ENCODE measurements at places on chromosomes 16 and 17.

GRCh38 chr16:8199390-8199789, 390.9 kb downstream of the TMEM114 start:
- no peak for DNase-seq

DNA sequence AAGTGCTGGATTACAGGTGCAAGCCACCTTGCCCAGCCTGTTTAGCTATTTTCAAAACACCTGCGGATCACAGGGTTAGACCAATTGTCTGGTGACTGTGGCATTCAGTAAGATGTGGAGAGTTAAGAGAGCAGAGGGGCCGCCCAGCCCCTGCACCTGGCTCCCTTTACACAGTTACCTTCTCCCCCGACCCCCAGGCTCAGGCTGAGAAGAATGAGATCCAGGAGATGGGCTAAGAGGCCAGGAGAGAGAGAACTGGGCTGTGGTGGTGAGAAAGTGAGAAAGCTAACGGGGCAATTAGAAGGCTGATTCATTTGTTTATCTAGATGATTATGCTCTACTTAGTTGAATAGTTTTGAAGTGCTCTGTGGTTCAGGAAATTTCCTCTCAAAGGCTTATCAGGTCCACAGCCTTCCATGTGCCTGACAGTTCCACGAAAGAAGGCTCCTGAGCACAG, 67.8 kb upstream of the AXIN2 start:
- DNase-seq: no peak

DNA sequence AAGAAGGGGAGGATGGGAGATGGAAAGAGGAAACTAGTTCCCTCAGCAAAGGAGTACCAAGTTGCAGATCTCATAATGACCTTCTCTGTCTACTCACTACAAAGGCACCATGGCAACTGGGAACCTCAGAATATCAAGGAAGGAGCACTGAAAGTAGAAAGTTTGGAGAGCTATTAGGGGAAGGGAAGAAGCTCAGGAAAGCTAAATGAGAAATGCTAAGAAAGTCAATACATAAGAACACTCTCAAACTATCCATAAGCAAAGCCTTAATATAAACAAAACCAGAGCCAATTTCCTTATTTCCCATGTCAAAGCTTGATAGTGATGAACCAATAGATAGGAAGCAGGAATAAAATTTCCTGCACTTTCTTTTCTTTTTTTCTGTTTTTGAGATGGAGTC, 57.9 kb upstream of the C17orf78 start:
- DNase-seq: no peak

- DNase-seq: peak; percentile 35
Measured at GRCh38 chr16:14289692-14290340, 218.7 kb downstream of the MRTFB start.

GRCh38 chr17:60231691-60232090, 81.9 kb downstream of the CA4 start:
- peak; percentile 10 for DNase-seq

DNA sequence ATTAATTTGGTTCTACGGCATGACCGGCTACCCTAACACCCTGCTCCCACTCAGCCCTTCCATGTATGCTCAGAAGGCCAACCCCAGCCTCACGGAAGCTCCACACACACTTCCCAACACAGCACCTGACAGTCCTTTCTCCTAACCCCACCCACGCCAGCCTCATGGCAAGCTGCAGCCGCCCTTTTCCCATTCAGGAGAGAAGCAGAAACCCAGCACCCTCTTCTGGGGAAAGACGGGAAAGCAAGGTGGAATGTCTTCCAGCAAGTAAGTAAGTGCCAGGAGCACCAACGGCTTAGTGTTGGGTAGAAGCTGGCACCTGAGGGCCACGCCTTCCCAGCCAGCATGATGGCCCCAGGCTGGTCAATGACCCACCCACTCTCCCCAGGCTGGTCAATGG, 32.1 kb downstream of the ABR start:
- DNase-seq: no peak

DNA sequence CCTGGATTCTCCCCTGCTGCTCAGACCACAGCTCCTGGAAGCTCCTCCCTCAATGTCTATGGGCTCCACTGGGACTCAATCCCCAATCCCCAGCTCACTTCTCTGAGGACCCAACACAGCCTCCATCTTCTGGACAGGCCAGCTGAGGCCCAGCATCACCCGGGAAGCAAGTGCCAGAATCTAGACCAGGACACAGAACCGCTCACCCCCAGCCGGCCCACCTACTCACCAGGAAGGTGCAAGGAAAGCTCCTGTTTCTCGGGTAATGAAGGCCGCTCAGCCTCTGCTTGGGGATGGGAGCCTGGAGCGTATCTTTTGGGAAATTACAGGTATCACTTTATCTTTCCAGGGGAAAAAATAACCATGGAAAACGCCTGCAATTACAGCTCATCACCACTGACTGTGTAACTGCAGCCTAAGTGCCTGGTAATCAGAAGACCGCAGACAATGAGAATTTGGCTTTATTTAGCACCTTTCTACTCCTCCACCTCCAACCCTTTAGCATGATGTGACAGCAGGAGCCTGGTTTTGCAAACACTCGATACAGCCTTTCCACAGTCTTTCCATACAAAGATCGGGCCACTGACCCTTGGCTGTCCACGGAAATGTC, 49.6 kb upstream of the RPL38 start:
- DNase-seq: no peak

- no peak for DNase-seq
Measured at GRCh38 chr16:19968891-19969683, 84.4 kb upstream of the GPRC5B start.

DNA sequence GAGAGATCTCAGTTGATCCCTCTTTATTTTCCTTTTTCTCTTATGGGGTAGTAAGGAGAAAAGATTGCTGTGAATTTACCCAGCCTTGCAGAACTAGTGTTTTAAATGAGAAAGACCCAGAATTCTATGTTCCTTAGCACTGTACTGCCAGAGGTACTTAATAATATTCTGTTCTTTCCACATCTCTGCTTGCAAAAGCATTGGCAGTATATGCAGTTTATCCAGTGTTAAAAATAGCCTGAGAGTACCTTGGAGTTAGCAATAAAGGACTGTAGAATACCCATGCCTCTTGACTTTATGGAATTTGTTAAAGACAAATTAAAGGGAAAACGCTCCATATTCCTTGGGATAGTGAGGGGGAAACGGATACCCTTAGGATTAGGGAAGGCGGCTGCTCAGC, 11.9 kb downstream of the SLC7A6 start:
- DNase-seq: no peak

GRCh38 chr16:57592591-57593003, 35.8 kb upstream of the ADGRG1 start:
- DNase-seq: peak; percentile 29

- no peak for DNase-seq
Measured at GRCh38 chr16:64865069-64865696, 256.7 kb downstream of the CDH11 start.

DNA sequence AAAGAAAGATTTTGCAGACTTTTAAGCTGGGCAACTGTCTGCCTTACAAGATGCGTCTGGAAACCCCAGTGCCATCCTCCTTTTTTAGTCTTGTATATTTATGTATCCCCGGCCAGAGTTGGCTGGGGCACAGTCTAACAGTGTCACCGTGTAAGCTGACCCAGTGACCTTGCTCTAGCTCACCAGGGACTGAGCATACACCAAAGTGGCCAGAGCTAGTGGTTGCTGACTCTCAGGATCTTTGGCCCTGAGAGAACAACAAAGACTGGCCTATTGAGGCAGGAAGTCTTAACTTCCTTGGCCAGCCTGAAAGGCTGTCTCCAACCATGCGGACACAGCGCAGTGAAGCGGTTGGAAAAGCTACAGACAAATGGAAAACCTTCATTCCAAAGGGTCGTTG, 745.2 kb downstream of the WWOX start:
- no peak for DNase-seq

- DNase-seq: no peak
Measured at GRCh38 chr17:81117672-81118198, 47.6 kb upstream of the PVALEF start.

DNA sequence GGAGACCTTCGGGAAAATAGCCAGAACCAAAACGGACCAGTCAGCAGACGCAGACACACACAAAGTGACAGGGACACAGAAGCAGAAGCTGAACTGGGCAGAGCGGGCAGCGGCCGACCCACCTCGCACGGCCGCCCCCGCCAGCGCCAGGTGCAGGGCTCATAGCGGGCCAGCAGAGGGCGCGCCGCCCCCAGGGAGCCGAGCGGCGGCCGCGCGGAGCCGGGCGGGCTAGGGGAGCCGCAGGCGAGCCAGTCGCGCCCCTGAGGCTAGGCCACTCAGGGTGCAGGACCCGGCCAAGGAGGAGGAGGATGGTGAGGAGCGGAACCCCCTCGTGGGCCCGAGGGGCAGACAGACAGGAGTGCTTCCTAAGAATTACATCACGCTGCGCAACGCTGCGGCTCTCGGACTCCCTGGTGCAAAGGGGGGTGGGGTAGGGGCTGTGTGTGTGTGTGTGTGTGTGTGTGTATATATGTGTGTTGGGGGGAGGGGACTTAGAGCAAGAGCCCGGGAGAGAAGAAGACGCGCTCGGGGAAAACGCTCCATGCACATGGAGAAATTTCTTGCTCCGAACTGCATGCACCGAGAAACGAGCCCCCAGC, 913 bp upstream of the NOG start:
- DNase-seq: peak; percentile 41

- peak; percentile 27 for DNase-seq
Measured at GRCh38 chr17:43695970-43696865, 34.5 kb upstream of the MEOX1 start.
